Kidney epithelial cell (primary cell): ENCODE measurements at places on chromosomes 11 and 22. TPM values are rescaled to one million over a fixed set of nuclear protein-coding genes. Genes with fewer than 3 reads are reported as not detected.
A peak's percentile ranks its signal among the peaks of the same experiment; 100 is the strongest.

The OR4A16 gene
- not detected in 2 replicates for total RNA-seq

The DDIAS gene
- total RNA-seq, result 1.6 and 3.2 TPM in 2 replicates

The AKIP1 gene
- total RNA-seq, result 39.8 and 43.1 TPM in 2 replicates

The OR10A4 gene
- total RNA-seq, result not detected in 2 replicates

The TMEM151A gene
- 0.08 TPM in 1 of 2 replicates, not detected in the other for total RNA-seq

The RAG2 gene
- not detected in 2 replicates for total RNA-seq

The TCN2 gene
- 6.5 and 6.7 TPM in 2 replicates for total RNA-seq

The SCO2 gene
- 2.3 and 5.7 TPM in 2 replicates for total RNA-seq

The B4GALNT4 gene
- total RNA-seq, result 24.2 and 31.6 TPM in 2 replicates

The RTN4RL2 gene
- total RNA-seq, result 0.48 and 0.67 TPM in 2 replicates

The SLC6A5 gene
- total RNA-seq, result not detected in 2 replicates

The SAA4 gene
- total RNA-seq, result 1.3 TPM in 1 of 2 replicates, not detected in the other

The VEGFB gene
- 54.7 and 61.4 TPM in 2 replicates for total RNA-seq

DNA sequence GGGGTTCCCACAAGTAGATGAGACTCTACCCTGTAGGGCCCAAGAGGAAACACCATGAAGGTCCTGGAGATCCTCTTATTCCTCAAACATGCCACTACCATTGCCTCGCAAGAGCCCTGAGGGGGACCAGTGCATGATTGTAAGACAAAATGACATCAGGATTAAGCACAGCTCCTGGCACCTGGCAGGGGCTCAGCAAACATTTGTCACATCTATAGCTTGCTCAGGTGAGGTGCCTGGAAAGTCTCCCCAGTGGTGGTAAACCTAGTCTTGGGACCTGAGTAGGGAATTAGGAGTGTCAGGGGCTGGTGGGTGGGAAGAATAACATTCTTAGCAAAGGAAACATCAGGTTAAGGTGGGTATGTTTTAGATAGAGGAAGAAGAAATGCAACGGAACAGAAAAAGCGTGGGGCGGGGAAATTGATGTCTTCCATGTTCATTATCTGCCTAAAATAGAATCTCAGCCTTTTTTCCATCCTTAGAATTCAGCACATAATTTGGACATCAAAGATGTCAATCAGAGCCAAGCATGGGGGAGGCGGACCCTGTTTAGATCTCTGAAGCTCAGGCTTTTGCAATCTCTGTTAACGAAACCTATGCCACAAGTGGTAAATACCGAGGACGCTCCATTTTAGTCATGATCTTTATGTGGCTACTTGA, 924 bp downstream of the YPEL1 start:
- no peak for DNase-seq

DNA sequence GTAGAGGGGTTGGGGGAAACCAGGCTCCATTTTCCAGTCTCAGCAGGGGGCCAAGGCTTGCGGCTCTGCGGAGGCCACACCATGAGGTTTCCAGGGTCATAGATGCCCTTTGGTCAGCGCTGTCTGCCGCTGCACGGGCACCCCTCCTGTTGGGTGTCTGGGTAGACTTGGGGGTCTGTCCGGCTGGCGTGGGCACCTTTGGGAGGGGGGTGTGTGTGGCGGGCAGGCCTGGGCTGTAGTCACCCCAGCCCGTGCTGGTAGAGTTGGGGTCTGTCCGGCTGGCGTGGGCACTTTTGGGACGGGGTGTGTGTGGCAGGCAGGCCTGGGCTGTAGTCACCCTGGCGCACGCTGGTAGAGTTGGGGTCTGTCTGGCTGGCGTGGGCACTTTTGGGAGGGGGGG, 18.6 kb downstream of the LSP1 start:
- no peak for DNase-seq

GRCh38 chr22:22061085-22062077, 78.8 kb upstream of the TOP3B start:
- no peak for DNase-seq

GRCh38 chr22:23213581-23214334, 33.4 kb downstream of the BCR start:
- DNase-seq, result no peak

DNA sequence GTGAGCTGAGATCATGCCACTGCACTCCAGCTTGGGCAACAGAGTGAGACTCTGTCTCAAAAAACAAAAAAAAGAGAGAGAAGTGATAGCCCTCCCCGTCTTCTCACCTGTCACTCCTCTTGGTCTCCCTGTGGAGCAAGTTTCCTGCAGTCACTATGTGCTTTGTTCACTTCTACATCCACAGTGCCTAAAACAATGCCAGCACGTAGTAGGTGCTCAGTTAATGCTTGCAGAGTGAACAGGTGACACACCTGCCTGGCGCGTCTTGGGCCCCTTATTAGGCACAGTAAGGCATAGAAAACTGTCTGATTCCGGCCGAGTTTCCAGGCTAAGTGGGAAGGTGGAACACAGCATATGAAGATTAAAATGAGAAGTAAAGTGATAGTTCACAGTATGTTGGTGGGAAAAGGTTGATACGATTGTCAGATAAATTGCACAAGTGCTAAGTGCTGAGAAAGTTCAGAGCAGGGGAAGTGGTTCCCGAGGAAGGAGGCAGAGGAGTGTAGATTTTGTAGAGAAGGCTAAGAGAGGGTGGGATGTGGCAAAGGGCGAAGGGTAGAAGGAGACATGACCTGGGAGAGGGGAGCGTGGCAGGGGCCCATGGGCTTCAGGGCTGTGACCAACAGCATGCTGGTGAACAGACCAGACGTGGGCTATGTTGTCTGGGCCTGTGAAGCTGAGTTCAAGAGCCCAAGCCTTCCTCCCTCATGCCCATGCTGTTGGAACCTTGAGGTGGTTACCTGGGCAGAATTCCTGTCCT, 41.9 kb downstream of the BCR start:
- no peak for DNase-seq

GRCh38 chr11:118111019-118111743, 24.4 kb upstream of the SMIM35 start:
- no peak for DNase-seq

GRCh38 chr11:44899959-44900358, 50.7 kb downstream of the TP53I11 start:
- no peak for DNase-seq

DNA sequence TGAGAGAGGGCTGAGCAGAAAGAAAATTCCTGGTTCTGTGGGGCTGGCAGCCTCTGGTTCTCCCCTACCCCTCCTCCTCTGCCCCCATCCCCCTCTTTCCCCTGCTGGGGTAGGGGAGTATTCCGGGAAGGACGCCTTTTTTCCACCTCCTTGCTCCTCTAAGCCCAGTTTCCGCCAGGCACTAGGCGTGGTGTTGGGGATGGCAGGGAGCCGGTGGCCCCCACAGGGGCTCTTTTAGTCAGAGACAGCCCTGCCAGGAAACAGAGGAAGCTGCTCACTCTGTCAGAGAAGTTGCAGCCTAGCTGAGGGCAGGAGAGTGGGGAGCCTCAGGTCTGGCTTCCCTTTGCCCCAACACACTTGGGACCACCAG, 15.6 kb upstream of the ARHGEF17 start:
- DNase-seq, result no peak

- no peak for DNase-seq
These were observed 117.9 kb downstream of the KCNQ1OT1 start for GRCh38 chr11:2581931-2582350.

- no peak for DNase-seq
These were observed 11.6 kb upstream of the NPAS4 start for GRCh38 chr11:66409226-66409625.

- DNase-seq, result no peak
These were observed 2.3 kb downstream of the YPEL4 start for GRCh38 chr11:57647372-57647771.

GRCh38 chr11:67483831-67484665, 1.2 kb downstream of the AIP start:
- no peak for DNase-seq

GRCh38 chr11:66071381-66071801, 1.3 kb downstream of the PACS1 start:
- no peak for DNase-seq

GRCh38 chr11:45145379-45146071, 914 bp upstream of the PRDM11 start:
- no peak for DNase-seq

DNA sequence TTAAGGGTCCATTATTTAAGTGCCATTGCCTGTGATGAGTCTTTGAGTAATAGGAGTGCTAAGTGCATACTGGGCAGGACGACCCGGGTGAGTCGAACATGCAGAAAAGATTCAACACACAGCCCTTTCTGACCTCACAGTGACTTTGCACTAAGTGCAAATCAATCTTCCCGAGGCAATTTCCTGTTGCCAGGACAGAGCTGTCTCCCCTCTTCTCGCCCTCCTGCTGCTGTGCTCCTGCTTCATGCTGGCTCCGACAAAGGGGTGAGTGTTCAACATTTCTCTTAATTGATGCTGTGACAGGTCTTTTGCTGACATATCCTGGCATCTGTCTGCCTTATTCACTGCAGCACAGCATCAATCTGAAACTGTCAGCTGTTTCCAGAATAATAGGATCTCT, 42.0 kb downstream of the MCHR1 start:
- no peak for DNase-seq

- DNase-seq, result no peak
These were observed 1310.3 kb downstream of the BRD1 start for GRCh38 chr22:48517039-48518030.

DNA sequence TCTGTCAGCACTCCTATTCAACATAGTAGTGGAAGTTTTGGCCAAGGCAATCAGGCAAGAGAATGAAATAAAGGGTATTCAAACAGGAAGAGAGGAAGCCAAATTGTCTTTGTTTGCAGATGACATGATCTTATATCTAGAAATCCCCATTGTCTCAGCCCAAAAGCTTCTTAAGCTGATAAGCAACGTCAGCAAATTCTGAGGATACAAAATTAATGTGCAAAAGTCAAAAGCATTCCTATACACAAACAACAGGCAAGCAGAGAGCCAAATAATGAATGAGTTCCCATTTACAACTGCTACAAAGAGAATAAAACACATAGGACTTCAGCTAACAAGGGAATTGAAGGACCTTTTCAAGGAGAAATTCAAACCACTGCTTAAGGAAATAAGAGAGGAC, 280.4 kb upstream of the LUZP2 start:
- DNase-seq, result no peak

DNA sequence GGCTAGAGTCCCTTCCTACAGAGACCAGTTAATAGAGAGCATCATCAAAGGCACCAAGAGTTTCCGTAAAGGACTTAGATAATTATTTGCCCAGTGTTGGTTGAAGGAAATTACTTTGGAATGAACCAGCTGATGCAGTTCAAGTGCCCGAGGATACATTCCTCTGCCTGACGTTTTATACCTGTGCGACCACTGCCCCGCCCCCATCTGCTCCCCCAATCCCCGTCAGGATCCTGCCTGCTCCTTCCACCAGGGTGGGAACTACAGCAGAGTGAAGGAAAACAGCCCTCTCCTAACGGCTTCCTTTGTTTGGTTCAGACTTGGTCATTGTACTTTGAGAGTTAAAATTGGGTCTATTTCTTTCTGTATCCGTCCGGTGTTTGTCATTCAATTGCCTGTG, 761.5 kb downstream of the NTM start:
- DNase-seq, result no peak

DNA sequence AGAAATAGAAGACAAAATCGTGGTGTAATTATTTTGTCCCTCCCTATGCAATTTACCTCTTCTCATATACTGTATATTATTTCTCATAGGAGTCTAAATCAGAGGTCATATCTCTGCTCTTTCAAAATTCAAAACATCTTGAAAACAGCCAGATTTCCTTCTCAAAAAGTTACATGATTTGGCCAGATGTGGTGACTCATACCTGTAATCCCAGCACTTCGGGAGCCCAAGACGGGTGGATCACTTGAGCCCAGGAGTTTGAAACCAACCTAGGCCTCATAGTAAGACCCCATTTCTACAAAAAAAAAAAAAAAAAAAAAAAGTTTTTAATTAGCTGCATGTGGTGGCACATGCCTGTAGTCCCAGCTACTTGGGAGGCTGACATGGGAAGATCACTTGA, 29.0 kb upstream of the DNAJB7 start:
- DNase-seq, result no peak

- peak; percentile 28 for DNase-seq
These were observed at the start of gene RHOG for GRCh38 chr11:3840870-3841425. TSS of gene RHOG (minus strand) at chr11:3840959. CDS start at chr11:3828138, 12,821 bp downstream.

- DNase-seq, result no peak
These were observed 2.8 kb downstream of the MADD start for GRCh38 chr11:47272706-47273105.

DNA sequence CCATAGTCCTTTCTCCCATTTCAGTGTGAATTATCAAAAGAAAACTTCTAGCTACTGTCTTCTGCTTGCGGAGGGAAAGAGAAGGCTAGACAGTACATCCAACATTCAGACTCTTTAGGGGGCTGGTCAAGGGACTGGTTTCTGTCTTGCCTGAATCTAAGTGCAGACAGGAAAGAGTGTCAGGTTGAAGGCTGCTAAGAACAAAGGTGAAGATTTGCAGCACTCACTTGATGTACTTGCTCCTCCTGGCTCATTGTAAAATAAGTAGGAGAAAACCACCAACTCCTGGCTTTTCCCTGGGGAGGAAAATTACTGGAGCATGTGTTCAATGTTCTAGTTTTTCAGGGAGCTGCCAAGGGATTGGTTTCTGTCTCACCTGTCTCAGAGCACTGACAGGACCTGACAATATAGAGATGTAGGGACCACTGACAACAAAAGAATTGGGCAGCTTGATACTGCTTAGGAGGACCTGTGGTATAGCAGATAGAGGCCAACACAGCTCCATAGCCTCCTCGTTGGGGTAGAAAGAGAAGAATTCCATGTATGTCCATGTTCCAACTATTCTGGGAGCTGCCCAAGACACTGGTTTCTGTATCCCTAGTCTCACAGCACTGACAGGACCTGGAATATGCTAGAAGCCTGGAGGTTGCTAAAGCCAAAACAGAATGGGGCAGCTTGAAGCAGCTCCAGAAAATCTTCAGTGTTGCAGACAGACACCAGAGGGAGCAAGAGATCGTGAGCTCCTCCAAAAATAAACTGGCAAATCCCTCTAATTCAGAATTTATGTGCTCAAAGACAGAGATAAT, 39.7 kb upstream of the MMP12 start:
- peak; percentile 28 for DNase-seq

DNA sequence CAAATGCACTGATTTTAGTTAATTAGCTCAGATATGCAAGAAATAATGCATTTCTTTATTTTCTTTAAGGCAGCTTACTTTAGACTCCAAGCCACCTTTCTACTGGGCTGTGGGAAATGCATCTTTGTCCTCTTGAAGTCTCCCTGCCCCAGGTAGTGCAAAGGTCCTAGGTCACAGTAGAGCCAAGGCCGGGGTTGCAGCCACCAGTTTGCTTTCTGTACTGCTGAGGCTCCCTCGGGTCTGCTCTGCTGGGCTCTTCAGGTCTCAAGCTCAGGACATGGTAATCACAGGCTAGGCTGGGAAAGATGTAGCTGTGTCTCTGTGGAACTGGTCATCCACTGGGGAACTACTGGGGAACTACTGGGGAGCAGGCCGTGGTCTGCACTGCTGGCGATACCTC, 25.4 kb upstream of the THY1 start:
- DNase-seq, result no peak

DNA sequence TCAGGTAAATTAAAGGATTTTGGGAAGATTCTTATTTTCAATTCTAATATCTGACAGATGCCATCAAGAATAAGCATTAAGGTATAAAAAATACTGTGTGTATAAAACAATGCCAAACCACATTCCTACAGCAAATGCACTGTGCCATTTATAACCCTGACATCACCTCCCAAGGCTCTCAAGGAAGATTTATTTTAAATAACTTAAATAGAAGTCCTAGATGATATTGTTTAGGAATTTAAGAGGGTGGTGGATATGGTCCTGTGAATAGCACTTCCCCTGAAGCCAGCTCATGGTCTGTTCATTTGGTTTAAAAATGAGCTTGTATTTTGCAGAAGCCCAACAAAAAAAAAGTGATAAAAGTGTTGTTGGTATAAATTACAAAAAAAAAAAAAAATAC, 32.1 kb downstream of the PPIL2 start:
- DNase-seq, result no peak

- DNase-seq, result no peak
These were observed 120.0 kb downstream of the AASDHPPT start for GRCh38 chr11:106197438-106197837.

GRCh38 chr22:42357221-42357620, 75.0 kb downstream of the NFAM1 start:
- no peak for DNase-seq
